ENCODE measurements at places on chromosomes 1 and 21.

- no peak for DNase-seq
Observed at GRCh38 chr1:173187671-173188237, 19.4 kb downstream of the TNFSF4 start.

DNA sequence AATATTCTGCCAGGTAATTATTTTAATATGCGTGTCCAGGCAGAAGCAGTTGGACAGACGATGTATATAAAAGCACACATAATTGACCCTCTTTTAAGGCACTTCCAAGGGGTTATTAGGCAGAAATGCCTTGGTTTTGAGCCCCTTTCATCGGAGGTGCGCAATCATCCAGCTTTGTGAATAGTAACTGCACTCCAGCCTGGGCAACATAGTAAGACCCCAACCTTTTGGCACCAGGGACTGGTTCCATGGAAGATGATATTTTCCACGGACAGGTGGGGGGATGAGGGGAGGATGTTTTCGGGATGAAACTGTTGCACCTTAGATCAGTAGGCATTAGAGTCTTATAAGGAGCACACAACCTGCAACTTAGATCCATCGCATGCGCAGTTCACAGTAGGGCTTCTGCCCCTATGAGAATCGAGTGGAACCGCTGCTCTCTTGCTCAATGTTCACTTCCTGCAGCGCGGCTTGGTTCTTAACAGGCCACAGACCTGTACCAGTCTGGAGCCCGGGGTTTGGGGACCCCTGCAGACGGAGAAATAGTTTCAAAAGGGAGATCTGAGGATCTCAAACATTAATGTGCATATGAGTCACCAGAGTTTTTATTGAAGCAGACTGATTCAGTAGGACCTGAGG lies 1.8 kb upstream of the MCOLN2 start:
- peak; percentile 22 for DNase-seq

GRCh38 chr1:184190616-184191015 lies 139.1 kb downstream of the TSEN15 start:
- DNase-seq = no peak

DNA sequence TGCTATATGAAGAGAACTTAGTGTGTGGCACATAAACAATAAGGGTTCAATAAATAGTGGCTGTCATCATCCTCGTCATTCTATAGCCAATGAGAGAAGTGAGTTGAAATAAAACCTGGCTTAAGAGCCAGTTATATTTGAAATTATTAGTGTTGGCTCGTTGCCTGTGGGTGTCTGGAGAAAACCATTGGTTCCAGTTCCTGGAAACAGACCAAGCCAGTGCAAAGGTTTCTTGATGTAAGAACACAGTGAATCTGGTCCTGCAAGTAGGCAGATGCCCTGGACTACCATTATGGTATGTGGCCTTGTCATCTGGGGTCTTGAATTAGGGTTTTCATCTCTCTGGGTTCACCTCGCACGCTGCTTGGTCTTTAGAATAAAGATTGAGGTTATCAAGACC lies 43.3 kb downstream of the URB2 start:
- no peak for DNase-seq

GRCh38 chr21:14519000-14519399 lies 27.1 kb downstream of the SAMSN1 start:
- no peak for DNase-seq

GRCh38 chr1:11948822-11949458 lies 14.4 kb downstream of the PLOD1 start:
- no peak for DNase-seq

DNA sequence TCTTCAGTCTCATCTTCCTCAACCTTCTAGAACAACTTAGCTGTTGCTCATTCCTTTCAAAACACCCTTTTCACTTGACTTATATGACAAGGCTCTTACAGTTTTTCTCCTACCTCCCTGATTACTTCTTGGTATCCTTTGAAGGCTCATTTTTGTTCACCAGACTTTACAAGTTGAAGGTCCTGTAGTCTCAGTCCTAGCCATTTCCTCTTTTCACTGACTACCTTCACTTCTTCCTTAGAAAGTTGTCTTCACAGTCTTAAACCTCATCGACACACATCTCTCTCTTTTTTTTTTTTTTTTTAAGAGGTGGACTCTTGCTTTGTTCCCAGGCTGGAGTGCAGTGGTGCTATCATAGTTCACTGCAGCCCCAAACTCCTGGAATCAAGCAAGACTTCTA lies 6.6 kb upstream of the TP53BP2 start:
- DNase-seq = no peak

GRCh38 chr1:24418898-24419628 lies 3.5 kb downstream of the NIPAL3 start:
- no peak for DNase-seq

GRCh38 chr21:45611939-45612664 lies 31.4 kb upstream of the PCBP3 start:
- no peak for DNase-seq

- no peak for DNase-seq
Observed at GRCh38 chr21:37370152-37371040, 3.8 kb downstream of the DYRK1A start.

DNA sequence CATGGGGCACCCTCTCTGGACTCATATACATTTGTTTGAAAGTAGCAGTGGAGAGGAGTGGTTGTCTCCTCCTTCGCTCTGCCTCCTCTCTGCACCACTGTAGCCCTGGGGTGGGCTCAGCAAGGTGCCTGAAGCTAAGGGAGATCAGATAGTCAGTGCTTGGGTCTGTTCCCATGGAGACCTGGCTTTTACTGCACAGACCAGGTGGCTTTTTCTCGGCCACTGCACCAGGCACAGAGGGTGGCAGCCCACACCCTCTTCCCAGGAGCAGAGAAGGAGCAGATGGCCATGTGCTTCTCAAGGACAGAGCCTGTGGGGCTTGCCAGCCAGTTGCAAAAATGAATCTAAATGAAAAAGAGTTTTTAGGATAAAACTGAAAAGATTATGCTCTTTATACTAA lies 123.4 kb upstream of the KCNK1 start:
- DNase-seq = no peak

GRCh38 chr1:204443871-204444581 lies 32.4 kb upstream of the PPP1R15B start:
- no peak for DNase-seq

GRCh38 chr1:29900712-29901111 lies 664.4 kb downstream of the PTPRU start:
- no peak for DNase-seq

DNA sequence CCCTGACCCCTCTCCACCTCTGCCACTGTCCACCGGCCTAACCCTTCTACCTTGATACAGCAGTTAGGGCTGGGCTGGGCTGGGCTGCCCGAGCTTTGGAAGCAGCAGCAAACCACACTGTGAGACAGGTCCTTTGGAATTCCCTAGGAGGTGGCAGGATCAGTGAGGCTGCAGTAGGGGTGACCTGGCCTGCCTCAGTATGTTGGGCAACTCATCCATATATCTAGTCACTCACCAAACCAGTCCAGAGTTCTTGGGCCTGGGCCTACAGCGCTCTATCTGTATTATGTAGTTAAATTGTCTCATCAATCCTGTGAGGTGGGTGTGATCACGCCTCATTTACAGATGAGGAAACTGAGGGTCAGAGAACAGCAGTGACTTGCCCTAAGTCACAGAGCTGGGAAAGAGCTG lies 13.3 kb upstream of the SYNC start:
- no peak for DNase-seq

GRCh38 chr1:234437423-234438171 lies 41.4 kb downstream of the TARBP1 start:
- no peak for DNase-seq

GRCh38 chr21:45114072-45114471 lies 39.7 kb downstream of the ADARB1 start:
- no peak for DNase-seq

DNA sequence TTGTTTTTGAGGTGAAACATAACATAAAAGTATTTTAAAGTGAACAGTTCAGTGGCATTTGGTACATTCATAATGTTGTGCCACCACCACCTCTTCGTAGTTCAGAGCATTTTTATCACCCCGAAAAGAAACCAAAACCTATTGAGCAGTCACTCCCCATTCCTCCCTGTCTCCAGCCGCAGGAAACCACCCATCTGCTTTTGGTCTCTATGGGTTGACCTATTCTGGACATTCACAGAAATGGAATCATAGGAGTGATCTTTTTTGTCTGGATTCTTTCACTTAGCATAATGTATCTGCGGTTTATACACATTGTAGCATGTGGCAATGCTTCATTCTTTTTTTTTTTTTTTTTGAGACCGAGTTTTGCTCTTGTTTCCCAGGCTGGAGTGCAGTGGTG lies 141.2 kb downstream of the VPS13D start:
- no peak for DNase-seq

All from stimulated activated CD4-positive, alpha-beta T cell treated with anti-CD3 and anti-CD28 coated beads, Interleukin-12 subunit alpha, Interleukin-12 subunit beta, amount 100 ng/mL, for 4 hours (primary cell).